ENCODE measurements at places on chromosomes 16 and 17.

- no peak for DNase-seq
Observed at GRCh38 chr16:64240586-64240985, 881.3 kb downstream of the CDH11 start.

DNA sequence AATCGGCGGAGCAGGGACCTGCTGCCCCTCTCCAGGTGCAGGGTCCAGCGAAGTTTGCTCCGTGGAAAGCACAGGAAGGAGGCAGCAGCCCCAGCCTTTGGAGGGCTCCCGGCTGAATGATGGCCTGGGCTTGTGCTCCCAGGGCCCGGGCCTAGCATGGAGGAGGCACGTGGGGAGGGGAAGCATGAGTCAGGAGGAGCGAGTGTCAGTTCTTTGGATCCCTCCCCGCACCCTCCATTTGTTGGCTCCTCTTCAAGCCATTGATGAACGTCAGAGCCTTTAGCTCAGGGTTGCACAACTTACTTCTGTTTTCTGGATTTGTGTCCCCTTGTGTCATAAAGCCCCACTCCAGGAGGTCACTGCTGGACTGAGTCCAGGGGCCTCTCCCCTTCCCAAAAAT, 25.8 kb downstream of the TTYH2 start:
- no peak for DNase-seq

GRCh38 chr16:24990803-24991202, 24.4 kb downstream of the ARHGAP17 start:
- no peak for DNase-seq

DNA sequence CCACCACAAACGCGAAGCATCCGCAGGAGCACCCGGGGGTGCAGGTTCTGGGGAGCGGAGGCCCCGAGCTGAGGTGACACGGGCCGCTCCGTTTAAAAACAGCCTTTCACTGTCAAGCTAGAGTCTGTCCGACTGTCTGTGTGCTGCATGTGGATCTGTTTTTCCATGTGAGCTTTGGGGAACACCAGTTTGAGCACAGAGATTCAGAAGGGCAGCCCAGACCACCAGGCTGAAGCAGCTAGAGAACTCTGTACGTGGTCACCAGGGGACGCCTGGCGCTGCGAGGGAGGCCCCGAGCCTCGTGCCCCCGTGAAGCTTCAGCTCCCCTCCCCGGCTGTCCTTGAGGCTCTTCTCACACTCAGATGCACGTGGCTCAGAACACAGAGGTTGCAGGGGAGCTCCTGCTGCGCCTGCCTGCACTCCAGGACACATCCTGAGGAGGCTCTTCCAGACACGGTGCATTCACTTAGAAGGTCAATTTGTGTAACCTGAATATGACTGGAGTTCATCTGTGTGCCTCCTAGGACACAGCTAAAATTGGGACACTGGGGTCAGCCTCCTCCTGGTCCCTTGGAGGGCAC, 15.7 kb upstream of the FOXK2 start:
- no peak for DNase-seq

GRCh38 chr17:6421700-6422604, 13.0 kb downstream of the AIPL1 start:
- DNase-seq, result peak; percentile 51

DNA sequence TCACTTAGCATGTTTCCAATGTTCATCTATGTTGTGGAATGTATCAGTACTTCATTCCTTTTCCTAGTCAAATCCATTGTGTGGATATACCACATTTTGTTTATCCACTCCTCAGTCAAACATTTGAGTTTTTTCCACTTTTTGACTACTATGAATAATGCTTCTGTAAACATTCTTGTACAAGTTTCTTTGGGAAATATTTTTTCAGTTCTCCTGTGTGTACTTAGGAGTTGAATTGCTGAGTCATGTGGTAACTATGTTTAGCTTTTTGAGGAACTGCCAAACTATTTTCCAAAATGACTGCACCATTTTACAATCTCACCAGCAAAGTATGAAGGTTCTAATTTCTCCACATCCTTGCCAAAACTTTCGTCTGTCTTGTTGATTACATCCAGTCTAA, 223.7 kb upstream of the AXIN2 start:
- no peak for DNase-seq

- DNase-seq, result no peak
Observed at GRCh38 chr16:71570144-71570543, 6.7 kb downstream of the TAT start.

GRCh38 chr16:12546918-12547607, 256.6 kb downstream of the CPPED1 start:
- DNase-seq, result no peak

GRCh38 chr16:2753733-2754020, 1.2 kb downstream of the SRRM2 start:
- no peak for DNase-seq

- DNase-seq, result no peak
Observed at GRCh38 chr17:68740555-68741447, 139.6 kb upstream of the FAM20A start.

DNA sequence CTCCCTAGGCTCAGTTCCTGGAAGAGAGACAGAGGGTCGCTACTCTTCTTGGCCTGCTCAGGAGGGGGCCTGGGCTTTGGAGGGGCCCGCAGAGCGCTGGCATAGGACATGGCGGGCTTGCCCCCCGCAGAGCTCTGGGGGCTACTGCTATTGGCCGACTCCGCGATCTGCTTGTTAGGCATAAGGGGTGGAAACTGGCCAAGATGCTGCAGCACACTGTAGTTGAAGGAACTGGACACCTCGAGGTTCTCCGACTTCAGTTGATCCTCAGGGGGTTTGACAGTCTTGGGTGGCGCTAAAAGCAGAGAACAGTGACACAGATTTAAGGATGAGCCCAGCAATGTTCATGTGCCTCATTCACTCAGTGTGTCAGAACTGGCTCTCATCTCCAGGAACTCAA, 33.9 kb downstream of the CACNG1 start:
- no peak for DNase-seq

GRCh38 chr16:80702696-80703095, 101.7 kb downstream of the CDYL2 start:
- no peak for DNase-seq

- DNase-seq, result no peak
Observed at GRCh38 chr17:34182036-34182803, 72.9 kb upstream of the CCL2 start.

- DNase-seq, result peak; percentile 16
Observed at GRCh38 chr16:67447508-67448076, 16.7 kb downstream of the HSD11B2 start.

DNA sequence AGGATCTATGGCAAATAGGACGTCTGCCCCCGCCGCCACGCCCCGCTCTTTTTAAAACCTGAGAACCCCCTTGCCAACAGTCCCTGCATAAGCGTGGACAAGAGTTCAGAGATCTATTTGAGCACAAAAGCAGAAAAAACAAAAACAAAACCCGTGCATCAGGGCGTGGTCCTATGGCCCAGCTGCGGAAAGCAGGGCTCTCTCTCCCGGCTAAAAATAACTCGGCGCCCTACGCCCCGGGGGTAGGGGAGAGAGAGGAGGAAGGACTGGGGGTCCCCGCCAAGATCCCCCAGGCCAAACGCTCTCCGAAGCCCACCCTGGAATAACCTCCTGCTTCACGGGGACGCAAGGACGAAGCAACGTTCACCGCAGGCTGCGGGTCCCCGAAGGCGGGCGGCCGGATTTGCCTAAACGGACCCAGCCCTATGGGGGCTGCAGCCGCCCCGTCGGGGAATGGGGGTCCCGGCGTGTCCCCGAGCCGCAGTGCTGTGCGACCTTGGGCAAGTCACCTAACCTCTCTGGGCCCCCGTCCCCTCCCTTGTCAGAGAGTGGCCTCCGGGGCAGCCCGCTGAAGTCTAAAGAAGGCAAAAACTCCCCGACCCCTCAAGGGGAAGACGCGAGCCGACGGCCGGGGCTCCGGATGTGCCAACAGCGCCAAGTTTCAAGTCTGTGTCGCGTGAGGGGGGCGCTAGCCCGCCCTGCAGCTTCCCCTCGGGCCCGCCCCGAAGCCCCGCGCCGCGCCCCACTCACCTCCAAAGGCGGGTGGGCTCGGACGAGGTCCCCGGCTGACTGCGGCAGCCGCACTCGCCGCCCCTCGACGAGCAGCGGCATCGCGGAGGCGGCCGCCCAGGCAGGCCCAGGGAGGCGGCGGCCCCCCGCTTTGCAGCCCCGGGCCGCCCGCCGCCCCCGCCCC, 477 bp downstream of the NTAN1 start:
- DNase-seq, result peak; percentile 39

- DNase-seq, result no peak
Observed at GRCh38 chr17:80650751-80651518, 106.3 kb downstream of the RPTOR start.

GRCh38 chr16:1320658-1321240, 11.3 kb downstream of the UBE2I start:
- no peak for DNase-seq

DNA sequence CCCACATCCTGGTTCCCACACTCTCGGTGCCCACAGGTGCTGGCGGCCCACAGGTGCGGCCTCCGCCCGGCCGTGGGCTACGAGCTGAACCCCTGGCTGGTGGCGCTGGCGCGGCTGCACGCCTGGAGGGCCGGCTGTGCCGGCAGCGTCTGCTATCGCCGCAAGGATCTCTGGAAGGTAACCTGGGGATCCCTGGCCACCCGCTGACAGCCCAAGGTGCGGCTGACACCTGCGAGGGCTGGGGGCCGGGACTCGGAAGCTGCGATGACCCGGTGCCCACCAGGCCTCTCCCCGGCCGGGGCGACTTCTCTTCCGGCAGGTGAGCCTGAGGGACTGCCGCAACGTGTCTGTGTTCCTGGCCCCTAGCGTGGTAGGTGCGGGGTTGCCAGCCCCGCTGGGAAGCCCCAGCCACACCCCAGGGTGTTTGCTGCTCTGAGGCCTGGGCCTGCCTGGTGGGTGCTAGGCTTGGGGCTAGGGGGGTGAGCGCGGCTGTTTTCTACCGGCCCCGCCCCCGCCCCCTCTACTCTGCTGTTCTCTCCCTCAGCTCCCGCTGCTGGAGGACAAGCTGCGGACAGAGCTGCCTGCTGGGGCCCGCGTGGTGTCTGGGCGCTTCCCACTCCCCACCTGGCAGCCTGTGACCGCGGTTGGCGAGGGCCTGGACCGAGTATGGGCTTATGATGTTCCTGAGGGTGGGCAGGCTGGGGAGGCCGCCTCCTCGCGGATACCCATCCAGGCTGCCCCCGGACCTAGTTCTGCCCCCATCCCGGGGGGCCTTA, 1.0 kb downstream of the ANTKMT start:
- no peak for DNase-seq

DNA sequence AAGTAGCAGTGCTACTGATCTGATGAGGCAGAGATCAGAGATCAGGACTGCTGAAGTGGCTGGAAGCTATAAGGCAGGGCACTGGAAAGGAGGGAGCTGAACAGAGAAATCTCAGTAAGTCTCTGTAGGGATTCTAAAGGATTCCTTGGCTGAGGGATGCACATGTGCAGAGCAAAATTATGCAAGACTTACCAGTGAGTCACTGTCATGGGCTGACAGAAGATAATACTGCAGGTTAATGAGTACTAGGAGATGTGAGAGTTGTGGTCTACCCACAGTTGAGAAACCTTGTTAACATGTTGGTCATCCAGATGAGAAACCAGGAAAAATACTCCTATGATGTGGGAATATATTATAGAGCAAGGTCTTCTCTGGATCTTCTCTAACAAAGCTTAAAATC, 378.1 kb downstream of the HAPSTR1 start:
- no peak for DNase-seq

- no peak for DNase-seq
Observed at GRCh38 chr17:45310380-45311324, 6.2 kb downstream of the MAP3K14 start.

- no peak for DNase-seq
Observed at GRCh38 chr17:79788989-79789942, 7.6 kb downstream of the CBX8 start.

DNA sequence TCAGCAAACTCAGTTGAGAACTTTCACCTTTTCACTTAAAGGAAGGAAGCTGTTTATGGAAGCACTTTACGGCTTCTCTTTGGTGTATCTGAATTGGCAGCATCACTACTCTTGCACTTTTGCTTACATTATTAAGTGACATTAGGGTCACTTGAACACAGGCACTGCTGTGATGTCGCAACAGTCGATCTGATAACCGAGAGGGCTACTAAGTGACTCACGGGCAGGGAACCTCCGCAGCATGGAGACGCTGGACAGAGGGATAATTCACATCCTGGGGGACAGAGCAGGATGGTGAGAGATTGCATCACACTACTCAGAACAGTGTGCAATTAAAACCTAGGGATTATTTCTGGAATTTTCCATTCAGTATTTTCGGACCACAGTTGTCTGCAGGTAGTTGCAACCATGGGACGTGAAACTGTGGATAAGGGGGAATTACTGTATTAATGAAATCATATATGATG, 56.5 kb downstream of the DNAH2 start:
- no peak for DNase-seq

- no peak for DNase-seq
Observed at GRCh38 chr17:40179923-40180659, 2.8 kb downstream of the RAPGEFL1 start.

DNA sequence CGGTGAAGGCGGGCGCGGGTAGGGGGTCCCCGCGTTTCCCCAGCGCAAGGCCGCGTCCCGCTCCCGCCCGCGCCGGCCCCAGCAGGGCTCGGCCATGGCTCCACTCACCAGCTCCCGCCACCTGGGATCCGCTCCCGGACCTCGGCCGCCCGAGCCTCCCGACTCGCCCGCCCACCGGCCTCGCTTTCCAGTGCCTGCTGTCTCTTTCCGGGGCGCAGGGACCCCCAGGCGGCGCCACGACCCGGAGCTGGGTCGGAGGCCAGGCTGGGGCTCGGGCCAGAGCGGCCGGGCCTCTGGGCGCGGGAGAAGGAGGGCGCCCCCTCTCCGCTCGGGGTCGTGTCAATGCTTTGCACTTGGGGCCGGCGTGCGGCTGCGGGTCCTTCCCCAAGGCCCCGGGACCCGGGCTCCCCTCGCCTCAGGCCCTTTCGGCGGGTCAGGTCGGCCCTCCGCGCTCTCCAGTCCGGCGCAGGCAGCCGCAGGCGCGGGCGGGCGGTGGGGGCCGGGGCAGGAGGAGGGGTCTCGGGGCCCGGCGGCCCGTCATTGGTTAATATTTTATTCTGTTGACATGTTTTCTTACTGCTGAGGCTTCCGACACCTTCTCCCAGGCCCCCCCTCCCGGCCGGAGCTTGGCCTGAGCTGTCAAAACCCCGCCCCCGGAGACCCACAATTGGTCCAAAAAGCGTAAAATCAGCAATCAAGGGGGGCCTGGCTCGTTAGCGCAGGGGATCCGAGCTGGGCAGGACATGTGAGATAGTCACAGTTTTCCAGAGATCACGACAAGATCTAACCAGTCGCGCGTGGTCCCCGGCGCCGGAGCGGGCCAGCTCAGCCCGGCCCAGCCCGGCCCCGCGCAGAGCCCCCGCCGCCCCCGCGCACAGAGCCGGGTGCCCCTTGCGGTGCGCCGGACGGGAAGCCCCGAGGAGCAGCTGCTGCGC, at the start of gene TBX2:
TSS of gene TBX2 (plus strand) at position 713 of the 935 bp plus-strand sequence. CDS start 334 bp downstream, outside the sequence.
- DNase-seq, result no peak

Data from stimulated activated CD8-positive, alpha-beta memory T cell treated with anti-CD3 and anti-CD28 coated beads, Interleukin-15, amount 100 ng/mL, for 1 hour (primary cell).